ENCODE measurements at places on chromosomes 7 and 10. TPM values are rescaled to one million over a fixed set of nuclear protein-coding genes. Genes with fewer than 3 reads are reported as not detected.

GRCh38 chr7:148972375-148972774 is 55.9 kb downstream of the PDIA4 start:
- DNase-seq = no peak

DNA sequence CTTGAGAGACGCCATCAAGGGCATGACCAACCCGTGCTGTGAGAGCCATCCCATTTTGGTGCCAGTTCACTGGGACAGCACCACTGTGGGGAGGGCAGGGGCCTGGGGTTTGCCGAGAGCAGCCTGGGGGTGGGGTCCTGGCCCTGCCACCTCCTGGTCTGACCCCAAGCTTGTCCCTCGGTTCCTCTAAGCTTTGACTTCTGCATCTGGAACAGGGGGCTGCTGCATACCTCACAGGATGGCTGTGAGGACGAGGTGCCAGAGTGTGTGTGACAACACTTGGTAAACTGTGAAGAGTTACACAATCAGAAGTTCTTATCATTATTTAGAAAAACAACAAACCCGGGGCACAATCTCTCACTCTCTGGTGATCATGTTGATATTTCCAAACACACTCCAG is 89.9 kb downstream of the CRTAC1 start:
- no peak for DNase-seq

DNA sequence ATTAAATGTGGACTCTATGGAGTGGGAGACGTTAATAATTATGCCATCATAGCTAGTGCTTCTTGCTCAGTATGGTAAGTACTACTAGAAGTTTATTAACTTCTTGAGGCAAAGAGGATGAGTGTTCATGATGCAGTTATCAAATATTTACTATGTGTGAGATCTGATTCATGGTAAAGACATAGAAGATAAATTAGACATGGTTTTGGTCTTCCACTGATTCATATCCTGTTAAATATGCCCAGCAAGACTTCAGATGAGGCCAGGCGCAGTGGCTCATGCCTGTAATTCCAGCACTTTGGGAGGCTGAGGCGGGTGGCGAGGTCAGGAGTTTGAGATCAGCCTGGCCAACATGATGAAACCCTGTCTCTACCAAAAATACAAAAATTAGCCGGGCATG is 547.1 kb upstream of the ANKRD30A start:
- DNase-seq = no peak

RAB19 gene
- total RNA-seq = not detected

HTR7 gene
- total RNA-seq = 0.13 TPM
